Activated T-helper 17 cell treated with anti-CD3 and anti-CD28 coated beads, Interleukin-2, amount 50 U/mL, for 72 hours (primary cell): ENCODE measurements at places on chromosomes 16 and 17. TPM values are rescaled to one million over a fixed set of nuclear protein-coding genes. Genes with fewer than 3 reads are reported as not detected.

The SECTM1 gene
- total RNA-seq, result 16.4 TPM

GRCh38 chr17:18933102-18934058 is 18.6 kb upstream of the SLC5A10 start:
- peaks cover 2% of the 10 kb centered on the region for H3K27me3 ChIP-seq
- H3K27ac ChIP-seq, result no peak overlapping the region
- H3K36me3 ChIP-seq, result peaks cover 38% of the 10 kb centered on the region
- H3K4me1 ChIP-seq, result no peaks in the 10 kb centered on the region
- H3K4me3 ChIP-seq, result no peak overlapping the region

GRCh38 chr17:29948448-29949215 is 7.2 kb downstream of the EFCAB5 start:
- no peaks in the 10 kb centered on the region for H3K36me3 ChIP-seq
- no peak overlapping the region for H3K4me3 ChIP-seq
- no peaks in the 10 kb centered on the region for H3K4me1 ChIP-seq
- H3K27me3 ChIP-seq, result no peaks in the 10 kb centered on the region
- H3K27ac ChIP-seq, result no peak overlapping the region
- ATAC-seq, result no peak

The FCSK gene
- 8.2 TPM for total RNA-seq

DNA sequence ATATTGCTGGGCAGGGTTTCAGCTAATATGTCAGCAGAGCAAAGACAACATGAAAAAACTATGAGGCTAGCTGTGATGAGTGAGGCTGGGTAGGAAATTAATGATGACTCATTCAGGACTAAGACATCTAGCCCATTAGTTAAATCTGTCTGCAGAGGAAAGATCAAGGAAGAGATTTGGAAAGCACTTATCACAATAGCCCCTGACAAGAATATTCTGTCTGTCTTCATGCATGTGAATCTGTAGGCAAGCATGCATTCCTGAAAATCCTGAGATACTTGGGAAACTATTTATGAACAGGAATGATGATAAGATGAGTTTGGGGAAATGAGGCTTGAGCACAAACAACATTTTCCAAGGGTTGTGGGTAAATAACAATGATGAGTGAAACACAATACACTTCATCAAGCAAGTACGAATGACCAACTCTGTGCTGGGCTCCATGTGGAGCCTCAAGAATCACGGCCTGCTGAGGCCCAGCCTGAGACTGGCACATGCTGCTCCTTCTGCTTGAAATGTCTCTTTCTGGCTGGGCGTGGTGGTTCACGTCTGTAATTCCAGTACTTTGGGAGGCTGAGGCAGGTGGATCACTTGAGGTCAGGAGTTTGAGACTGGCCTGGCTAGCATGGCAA is 96.5 kb upstream of the ASIC2 start:
- ATAC-seq, result no peak
- H3K36me3 ChIP-seq, result no peaks in the 10 kb centered on the region
- no peaks in the 10 kb centered on the region for H3K4me1 ChIP-seq
- H3K27me3 ChIP-seq, result peaks cover 42% of the 10 kb centered on the region

DNA sequence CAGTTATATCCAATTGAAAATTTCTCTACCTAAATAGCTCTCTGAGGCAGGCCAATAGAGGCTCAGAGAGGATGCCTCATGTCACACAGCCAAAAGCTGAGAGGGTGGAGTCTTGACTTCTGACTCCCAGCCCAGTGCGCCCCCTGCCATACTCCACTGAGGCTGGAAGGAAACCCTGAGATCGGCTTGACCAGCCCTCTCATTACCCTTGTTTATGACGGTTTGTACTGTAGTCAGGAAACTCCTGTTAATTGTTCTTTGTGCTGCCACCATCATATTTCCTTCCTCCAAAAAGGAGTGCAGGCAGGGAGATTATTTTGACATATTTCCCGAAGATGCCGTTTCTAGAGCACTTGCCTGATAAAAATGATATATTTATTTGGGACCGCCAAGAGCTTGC is 107.9 kb downstream of the AIPL1 start:
- peaks cover 48% of the 10 kb centered on the region for H3K27me3 ChIP-seq
- no peak overlapping the region for H3K4me3 ChIP-seq
- no peak overlapping the region for H3K27ac ChIP-seq
- H3K36me3 ChIP-seq, result no peaks in the 10 kb centered on the region
- no peak for ATAC-seq

GRCh38 chr17:42475121-42475520 is 16.4 kb downstream of the ATP6V0A1 start:
- no peaks in the 10 kb centered on the region for H3K4me1 ChIP-seq
- H3K4me3 ChIP-seq, result no peak overlapping the region
- ATAC-seq, result no peak
- H3K27ac ChIP-seq, result no peak overlapping the region

DNA sequence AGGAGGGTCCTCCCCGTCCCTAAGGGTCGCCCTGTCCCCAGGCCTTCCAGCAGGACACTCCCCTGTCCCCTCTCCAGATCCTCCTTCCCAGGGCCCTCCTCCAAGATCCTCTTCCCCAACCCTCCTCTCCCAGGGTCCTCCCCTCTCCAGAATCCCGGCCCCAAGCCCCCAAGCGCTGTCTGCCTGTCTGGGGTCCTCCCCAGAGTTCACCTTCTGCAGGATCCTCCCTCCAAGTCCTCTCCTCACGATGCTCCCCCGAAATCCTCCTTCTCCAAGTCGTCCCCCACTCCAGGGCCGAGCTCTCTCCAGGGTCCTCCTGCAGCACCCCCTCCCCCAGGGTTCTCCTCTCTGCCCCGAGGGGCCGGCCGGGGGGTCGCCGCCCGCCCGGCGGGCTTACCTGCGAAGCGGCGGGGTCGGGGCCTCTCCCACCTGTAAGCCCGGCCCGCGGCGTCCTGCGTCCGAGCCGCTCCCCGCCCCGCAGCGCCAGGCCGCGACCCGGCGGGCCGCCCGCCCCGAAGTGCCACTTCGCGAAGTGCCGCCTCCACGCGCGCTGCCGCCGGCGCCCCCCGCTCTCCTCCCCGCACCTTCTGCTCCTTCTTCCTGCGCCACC is 678 bp upstream of the BAIAP2 start:
- H3K4me3 ChIP-seq, result peak overlapping the region; percentile 68
- H3K36me3 ChIP-seq, result no peaks in the 10 kb centered on the region
- H3K4me1 ChIP-seq, result no peaks in the 10 kb centered on the region
- H3K27me3 ChIP-seq, result peaks cover 10% of the 10 kb centered on the region
- H3K27ac ChIP-seq, result no peak overlapping the region

The PIMREG gene
- total RNA-seq, result 5.9 TPM

DNA sequence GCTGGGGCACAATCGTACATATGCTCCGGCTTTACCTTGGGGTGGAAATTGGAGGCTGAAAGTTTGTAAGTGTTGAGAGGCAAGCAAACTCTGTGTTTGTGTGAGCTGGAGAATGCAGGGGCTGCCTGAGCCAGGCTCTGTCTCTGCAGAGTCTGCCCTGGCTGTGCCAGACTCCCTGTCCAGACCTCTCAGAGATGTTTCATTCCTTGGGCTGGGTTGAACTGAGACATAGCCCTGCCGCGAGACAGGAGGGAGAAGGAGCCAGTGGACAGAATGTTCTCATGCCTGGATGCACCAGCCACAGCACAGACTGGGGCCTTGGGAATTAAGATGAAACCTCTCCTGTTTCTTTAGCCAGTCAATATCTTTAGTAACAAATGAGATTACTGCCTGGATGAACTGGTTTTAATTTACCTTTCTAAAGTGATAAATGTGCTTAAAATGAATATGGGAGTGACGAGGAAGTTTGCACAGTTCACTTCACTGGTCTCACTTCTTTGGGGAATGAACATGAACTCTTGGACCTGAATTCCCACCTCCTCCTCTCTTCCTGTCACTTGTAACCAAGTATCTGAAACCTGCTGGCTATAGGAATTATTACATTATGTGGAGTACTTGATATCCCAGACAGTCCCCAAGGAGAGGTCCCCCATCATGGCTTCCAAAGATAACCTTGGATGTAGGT is 40.1 kb downstream of the YPEL2 start:
- H3K36me3 ChIP-seq, result no peaks in the 10 kb centered on the region
- peaks cover 59% of the 10 kb centered on the region for H3K4me1 ChIP-seq
- peak overlapping the region; percentile 74 for H3K4me3 ChIP-seq
- H3K27me3 ChIP-seq, result no peaks in the 10 kb centered on the region
- H3K27ac ChIP-seq, result peak overlapping the region; percentile 92
- ATAC-seq, result no peak

- peaks cover 100% of the 10 kb centered on the region for H3K36me3 ChIP-seq
- no peak overlapping the region for H3K4me3 ChIP-seq
- no peaks in the 10 kb centered on the region for H3K27me3 ChIP-seq
- no peak for ATAC-seq
- peak overlapping the region; percentile 2 for H3K27ac ChIP-seq
- peaks cover 25% of the 10 kb centered on the region for H3K4me1 ChIP-seq
Measured at GRCh38 chr17:51272812-51273211, 12.5 kb downstream of the UTP18 start.

The DHRS7C gene
- not detected for total RNA-seq

The ZC3H18 gene
- 103 TPM for total RNA-seq

The TM4SF5 gene
- not detected for total RNA-seq

The TIGD7 gene
- total RNA-seq, result 4.0 TPM

DNA sequence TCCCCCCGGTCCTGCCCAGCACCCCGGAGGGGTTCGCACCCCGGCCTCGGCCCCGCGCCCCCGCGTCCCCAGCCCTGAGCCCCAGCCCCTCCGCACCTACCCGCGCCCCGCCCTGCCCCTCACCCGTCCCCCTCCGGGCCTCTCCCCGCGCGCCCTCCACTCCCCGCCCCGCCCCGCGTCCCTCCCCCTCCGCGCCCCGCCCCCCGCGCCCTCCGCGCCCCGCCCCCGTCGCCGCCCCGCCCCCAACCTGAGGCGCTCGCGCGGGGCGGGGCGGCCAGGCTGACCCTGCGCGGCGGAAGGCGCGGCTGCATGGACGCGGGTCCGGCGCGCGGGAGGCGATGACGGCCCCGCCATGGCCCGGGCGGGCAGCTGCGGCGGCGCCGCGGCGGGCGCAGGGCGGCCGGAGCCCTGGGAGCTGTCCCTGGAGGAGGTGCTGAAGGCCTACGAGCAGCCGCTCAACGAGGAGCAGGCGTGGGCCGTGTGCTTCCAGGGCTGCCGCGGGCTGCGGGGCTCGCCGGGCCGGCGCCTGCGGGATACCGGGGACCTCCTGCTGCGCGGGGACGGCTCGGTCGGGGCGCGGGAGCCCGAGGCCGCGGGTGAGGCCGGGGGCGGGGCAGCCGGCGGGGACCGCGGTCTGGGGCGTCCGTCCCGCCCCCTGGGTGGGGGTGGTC is at the start of gene SPIRE2:
Gene SPIRE2, plus strand, starts transcription at position 277 of the 671 bp plus-strand sequence. Its CDS starts 76 bp downstream, at position 353.
- peak; percentile 93 for ATAC-seq
- H3K4me3 ChIP-seq, result peak within 1 kb of the TSS; percentile 42
- no peak within 1 kb of the TSS for H3K27ac ChIP-seq
- no peaks in the 10 kb centered on the region for H3K4me1 ChIP-seq

DNA sequence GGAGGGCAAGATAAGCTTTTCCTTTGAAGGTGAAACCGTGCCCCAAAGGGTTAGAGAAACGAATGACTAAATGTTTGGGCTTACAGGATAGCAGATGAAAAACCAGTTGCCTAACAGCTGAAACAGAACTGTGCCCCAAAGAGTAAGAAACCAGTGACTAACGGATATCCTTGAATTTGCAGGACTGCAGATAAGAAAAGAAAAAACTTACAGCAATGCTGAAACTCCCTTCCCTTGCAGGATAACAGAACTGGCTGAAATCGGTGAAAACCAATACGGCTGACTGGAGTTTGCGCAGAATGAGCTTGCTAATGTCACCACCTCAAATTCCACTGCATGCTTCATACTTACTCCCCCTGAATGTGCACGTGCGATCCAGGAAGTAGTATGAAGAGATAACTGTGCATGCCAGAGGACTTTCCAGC is 175.2 kb upstream of the NLRP1 start:
- H3K4me1 ChIP-seq, result no peaks in the 10 kb centered on the region
- H3K36me3 ChIP-seq, result no peaks in the 10 kb centered on the region
- ATAC-seq, result peak; percentile 16
- H3K4me3 ChIP-seq, result no peak overlapping the region
- peaks cover 33% of the 10 kb centered on the region for H3K27me3 ChIP-seq

The ARHGDIG gene
- total RNA-seq, result not detected

The PIRT gene
- not detected for total RNA-seq

DNA sequence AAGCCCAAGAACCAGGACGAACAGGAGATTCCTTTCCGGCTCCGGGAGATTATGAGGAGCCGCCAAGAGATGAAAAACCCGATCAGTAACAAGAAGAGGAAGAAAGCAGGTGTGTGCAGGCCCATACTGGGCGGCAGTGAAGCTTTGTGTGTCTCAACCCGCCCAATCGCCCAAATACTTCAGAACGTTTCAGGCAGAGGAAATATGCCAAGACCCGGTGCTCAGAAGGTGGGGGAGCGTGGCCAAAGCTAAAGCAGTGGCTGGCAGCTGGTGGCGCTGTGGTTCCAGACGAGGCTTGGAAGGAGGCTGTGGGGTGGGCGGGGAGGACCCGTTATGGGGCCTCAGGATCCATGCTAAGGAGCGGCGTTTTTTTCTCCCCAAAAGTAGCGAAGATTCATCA is 1.2 kb downstream of the CCDC137 start:
- peak overlapping the region; percentile 96 for H3K27ac ChIP-seq
- H3K27me3 ChIP-seq, result no peaks in the 10 kb centered on the region
- H3K4me1 ChIP-seq, result peaks cover 12% of the 10 kb centered on the region
- ATAC-seq, result no peak
- H3K4me3 ChIP-seq, result peak overlapping the region; percentile 94

- peaks cover 4% of the 10 kb centered on the region for H3K4me1 ChIP-seq
- ATAC-seq, result no peak
- H3K4me3 ChIP-seq, result no peak overlapping the region
- H3K27me3 ChIP-seq, result no peaks in the 10 kb centered on the region
Measured at GRCh38 chr17:78488867-78489634, 88.1 kb downstream of the DNAH17 start.

The CD300H gene
- not detected for total RNA-seq

- H3K4me3 ChIP-seq, result peak overlapping the region; percentile 28
- H3K27me3 ChIP-seq, result no peaks in the 10 kb centered on the region
- H3K4me1 ChIP-seq, result peaks cover 20% of the 10 kb centered on the region
- H3K36me3 ChIP-seq, result peaks cover 15% of the 10 kb centered on the region
- no peak for ATAC-seq
- peak overlapping the region; percentile 11 for H3K27ac ChIP-seq
Measured at GRCh38 chr17:5587438-5588032, 3.2 kb upstream of the NLRP1 start.

DNA sequence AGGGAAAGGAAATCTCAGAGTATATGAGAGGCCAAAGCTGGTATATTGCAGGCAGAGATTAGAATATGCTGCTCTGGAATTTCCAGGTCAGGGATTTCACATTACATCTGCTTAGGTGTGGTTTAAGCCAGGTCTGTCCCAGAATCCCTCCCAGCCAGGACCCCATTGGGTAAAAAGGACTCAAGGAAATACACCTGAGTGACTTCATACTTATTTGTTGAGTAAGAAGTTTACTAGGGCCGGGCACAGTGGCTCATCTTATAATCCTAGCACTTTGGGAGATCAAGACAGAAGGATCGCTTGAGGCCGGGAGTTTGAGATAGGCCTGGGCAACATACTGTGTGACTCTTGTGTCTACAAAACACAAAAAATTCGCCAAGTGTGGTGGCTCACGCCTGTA is 7.2 kb downstream of the PIPOX start:
- no peak overlapping the region for H3K27ac ChIP-seq
- H3K27me3 ChIP-seq, result peaks cover 17% of the 10 kb centered on the region
- no peaks in the 10 kb centered on the region for H3K4me1 ChIP-seq

DNA sequence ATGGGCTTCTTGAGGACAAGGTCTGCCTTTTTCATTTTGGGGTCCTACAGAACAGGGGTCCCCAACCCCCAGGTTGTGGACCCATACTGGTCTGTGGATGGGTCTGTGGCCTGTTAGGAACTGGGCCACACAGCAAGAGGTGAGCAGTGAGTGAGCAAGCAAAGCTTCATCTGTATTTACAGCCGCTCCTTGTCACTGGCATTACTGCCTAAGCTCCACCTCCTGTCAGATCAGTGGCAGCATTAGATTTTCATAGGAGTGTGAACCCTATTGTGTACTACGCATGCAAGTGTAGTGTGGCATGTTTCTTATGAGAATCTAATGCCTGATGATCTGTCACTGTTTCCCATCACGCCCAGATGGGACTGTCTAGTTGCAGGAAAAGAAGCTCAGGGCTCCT is 33.9 kb downstream of the ERN1 start:
- ATAC-seq, result no peak
- peaks cover 70% of the 10 kb centered on the region for H3K4me1 ChIP-seq
